ENCODE measurements at places on chromosomes 7 and 10.

GRCh38 chr10:7409045-7409731 lies 1.6 kb downstream of the SFMBT2 start:
- peak overlapping the region; percentile 94 for H3K4me3 ChIP-seq
- peaks cover 89% of the 10 kb centered on the region for H3K27me3 ChIP-seq
- peak; percentile 45 for DNase-seq
- no peak overlapping the region for H3K27ac ChIP-seq

DNA sequence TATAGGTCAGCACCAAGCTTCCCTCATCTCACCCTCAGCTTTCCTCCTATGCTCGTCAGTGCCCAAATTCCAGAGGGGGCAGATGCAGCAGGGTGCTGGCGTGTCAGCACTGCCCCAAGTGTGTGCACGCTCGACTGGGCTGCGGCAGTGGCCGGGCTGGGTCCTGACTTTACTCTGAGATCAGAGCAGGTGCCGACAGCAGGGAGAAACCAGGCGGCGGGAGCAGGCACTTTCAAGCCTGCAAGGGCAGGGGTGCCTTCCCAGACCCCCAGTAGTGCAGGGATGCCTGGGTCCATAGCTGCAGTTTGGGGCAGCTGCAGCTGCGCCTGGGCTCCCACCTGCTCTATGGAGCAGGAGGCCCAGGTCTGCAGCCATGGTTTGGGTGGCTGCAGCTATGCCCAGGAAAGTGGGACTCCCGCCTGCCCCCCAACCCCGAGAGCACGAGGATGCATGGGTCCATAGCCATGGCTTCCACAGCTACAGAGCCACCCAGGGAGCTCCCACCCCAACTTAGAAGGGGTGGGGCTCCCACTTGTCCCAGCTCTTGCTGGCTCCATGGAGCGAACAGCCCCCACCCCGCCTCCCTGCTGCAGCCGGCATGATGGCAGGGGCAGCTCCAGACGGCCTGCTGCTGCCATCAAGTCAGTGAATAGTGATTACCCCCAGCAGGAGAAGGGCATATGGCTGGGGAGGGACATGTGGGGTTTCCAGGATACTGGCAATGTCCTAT lies 199.2 kb upstream of the KMT2E start:
- H3K27ac ChIP-seq: no peak overlapping the region
- peaks cover 7% of the 10 kb centered on the region for H3K27me3 ChIP-seq
- no peak overlapping the region for H3K4me3 ChIP-seq

GRCh38 chr10:131670341-131670740 lies 230.5 kb upstream of the PPP2R2D start:
- DNase-seq: no peak
- H3K36me3 ChIP-seq: peaks cover 7% of the 10 kb centered on the region
- no peak overlapping the region for H3K4me3 ChIP-seq
- peaks cover 9% of the 10 kb centered on the region for H3K27me3 ChIP-seq
- no peak overlapping the region for H3K27ac ChIP-seq
- peaks cover 7% of the 10 kb centered on the region for H3K4me1 ChIP-seq

- peaks cover 56% of the 10 kb centered on the region for H3K4me1 ChIP-seq
- no peak overlapping the region for H3K4me3 ChIP-seq
- H3K36me3 ChIP-seq: no peaks in the 10 kb centered on the region
- DNase-seq: no peak
These were observed 2.9 kb upstream of the ZNF467 start for GRCh38 chr7:149776289-149776688.

DNA sequence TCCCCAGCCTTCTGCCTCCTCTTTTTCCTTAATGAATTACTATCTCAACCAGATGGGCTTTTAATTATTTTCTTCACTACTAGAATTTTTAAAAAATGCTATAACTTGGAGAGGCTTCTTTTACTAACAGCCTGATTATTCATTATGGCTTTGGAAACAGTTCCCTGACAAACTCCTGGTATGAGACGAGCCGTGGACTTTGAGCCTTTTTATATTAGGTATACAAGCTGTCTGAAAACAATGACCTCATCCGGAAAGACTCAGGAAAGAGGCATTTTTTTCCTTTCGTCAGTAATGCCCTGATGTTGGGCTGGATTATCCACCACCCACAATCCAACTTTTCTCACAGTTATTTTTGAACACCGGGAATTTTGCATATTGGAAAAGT lies 26.7 kb upstream of the ABLIM1 start:
- H3K27ac ChIP-seq: no peak overlapping the region
- H3K4me1 ChIP-seq: peaks cover 34% of the 10 kb centered on the region
- no peak overlapping the region for H3K4me3 ChIP-seq
- DNase-seq: no peak

DNA sequence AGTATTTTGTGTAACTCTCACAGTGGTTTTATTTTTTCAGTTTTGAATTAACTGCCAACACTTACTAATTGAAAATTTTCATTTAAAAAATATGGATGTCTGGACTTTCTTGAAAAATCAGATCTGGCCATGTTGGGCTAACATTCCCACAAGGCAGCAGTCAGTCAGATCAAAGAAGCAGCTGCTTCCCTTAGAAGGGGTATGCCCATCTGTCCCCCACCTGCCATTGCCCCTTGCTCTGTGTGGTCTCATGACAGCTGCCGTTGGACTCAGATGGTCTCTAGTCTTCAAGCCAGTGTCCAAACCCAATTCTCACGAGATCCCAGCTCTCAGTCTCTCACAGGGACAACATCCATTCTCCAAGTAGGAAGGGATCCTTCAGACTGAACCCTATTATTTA lies 212.1 kb upstream of the GHITM start:
- H3K27me3 ChIP-seq: peaks cover 7% of the 10 kb centered on the region
- H3K4me1 ChIP-seq: no peaks in the 10 kb centered on the region
- H3K4me3 ChIP-seq: no peak overlapping the region
- DNase-seq: no peak

DNA sequence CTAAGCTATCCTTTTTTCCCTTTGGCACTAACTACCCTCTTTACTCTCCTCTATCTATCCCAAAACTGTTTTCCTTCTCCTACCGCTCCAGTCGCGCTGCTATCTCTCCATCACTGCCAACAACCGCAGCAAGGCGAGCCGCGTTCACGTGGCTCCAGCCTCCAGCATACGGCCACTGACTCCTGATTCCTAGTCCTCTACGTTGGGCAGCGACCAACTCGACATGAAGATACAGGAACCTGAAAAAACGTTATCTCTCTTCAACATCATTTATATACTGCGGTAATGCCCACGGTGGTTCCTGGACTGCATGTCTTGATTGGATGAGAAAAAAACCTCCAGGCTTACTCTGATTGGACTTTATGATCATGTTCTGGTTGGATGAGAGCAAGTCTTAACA lies 129.5 kb downstream of the ZNF716 start:
- no peaks in the 10 kb centered on the region for H3K4me1 ChIP-seq
- DNase-seq: no peak
- no peaks in the 10 kb centered on the region for H3K36me3 ChIP-seq
- no peaks in the 10 kb centered on the region for H3K27me3 ChIP-seq
- no peak overlapping the region for H3K4me3 ChIP-seq

DNA sequence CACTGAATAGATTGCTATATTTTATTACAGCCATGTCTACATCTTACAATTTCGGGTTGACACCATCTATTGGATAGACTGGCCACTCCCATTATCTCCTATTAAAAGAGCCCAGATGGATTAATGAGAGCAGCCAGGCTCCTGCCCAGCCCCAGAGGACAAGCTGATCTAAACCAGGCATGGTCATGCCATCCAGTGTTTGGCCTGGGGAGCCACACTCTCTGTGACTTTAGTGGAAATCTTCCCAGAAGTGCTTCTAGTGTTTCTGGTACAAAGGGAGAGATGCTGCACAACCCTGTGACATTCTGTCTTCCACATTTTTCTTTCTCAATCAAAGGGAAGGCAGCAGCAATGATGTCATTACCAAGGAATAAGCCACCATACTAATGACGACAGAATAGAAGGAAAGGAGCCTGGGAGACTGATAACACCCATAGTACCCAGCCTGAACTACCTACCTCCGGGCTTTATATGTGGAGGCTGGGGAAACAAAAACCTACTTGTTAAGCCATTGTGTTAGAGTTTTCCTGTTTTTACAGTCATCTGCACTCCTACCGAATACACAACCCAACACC lies 5.0 kb downstream of the NEBL start:
- H3K36me3 ChIP-seq: no peaks in the 10 kb centered on the region
- no peak overlapping the region for H3K4me3 ChIP-seq
- peaks cover 34% of the 10 kb centered on the region for H3K4me1 ChIP-seq

DNA sequence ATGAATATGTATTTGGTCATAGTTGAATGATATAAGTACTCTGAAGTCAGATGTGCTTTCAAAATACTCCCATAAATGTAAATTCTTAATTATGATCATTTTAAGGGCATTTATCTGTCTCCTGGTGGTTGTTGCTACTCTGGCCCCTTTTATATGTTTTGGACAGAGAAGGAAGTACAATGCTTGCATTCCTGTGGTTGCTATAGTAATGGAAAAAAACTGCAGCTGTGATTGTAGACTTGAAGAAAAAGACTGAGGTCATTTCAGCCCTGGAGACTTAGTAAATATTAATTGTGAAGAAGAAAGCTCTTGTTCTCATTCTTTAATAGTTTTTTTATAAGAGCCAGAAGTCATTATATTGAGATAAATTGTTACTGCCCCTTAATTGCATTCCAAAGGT lies 70.2 kb upstream of the FERD3L start:
- H3K4me1 ChIP-seq: peaks cover 7% of the 10 kb centered on the region
- DNase-seq: no peak
- H3K4me3 ChIP-seq: no peak overlapping the region
- H3K36me3 ChIP-seq: no peaks in the 10 kb centered on the region
- no peaks in the 10 kb centered on the region for H3K27me3 ChIP-seq
- no peak overlapping the region for H3K27ac ChIP-seq

DNA sequence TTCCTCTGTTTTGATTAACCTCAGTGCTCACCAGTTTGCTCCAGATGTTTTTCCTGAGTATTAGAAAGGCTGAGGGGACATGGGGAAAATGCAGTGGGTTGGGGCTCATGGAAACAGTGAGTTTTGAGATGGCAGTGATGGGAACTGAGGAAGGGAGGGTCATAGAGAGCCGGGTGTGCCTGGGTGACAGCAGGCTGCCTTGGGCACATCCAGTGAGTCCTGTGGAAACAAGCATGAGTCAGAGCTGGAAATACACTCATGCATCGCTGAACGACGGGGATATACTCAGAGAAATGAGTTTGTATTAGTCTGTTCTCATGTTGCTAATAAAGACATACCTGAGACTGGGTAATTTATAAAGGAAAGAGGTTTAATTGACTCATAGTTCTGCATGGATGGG lies 202.2 kb downstream of the TMEM178B start:
- no peak overlapping the region for H3K4me3 ChIP-seq
- no peaks in the 10 kb centered on the region for H3K36me3 ChIP-seq
- H3K27me3 ChIP-seq: peaks cover 11% of the 10 kb centered on the region
- no peaks in the 10 kb centered on the region for H3K4me1 ChIP-seq
- no peak overlapping the region for H3K27ac ChIP-seq
- no peak for DNase-seq

DNA sequence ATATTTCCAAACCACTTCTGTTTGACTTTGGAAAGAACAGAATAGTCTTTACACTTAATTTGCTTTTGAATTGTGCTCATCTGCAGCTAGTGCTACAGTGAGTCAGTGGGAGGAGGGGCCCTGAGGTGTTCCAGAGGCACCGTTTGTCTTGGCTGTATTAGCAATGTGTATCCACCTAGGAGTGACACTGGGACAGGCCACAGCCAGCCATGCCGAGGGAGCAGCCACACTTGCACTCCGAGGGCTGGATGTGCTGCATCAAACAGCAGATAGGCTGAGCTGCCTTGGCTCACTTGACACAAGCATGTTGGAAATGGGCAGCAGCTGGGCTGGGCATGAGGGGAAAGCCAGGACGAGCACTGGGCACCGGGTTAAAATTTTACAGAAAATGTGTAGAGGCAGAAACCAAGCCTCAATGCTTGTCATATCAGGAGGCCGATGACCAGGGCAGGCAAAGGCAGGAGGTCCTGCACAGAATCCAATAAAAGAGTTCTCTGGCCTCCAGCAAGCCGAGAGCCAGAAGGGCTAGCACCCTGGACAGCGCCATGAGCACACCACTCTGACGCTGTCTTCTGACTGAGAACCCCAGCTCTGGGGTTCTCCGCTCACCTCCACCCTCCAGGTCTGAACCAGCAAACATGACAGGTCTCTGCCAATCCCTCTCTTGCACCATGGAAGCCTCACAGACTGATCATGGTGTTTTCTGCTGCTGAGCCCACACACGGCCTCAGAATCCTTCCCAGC lies 163.3 kb downstream of the GRID1 start:
- no peaks in the 10 kb centered on the region for H3K4me1 ChIP-seq
- H3K4me3 ChIP-seq: no peak overlapping the region
- peak; percentile 86 for DNase-seq
- no peaks in the 10 kb centered on the region for H3K36me3 ChIP-seq
- H3K27me3 ChIP-seq: peaks cover 29% of the 10 kb centered on the region
- H3K27ac ChIP-seq: no peak overlapping the region

DNA sequence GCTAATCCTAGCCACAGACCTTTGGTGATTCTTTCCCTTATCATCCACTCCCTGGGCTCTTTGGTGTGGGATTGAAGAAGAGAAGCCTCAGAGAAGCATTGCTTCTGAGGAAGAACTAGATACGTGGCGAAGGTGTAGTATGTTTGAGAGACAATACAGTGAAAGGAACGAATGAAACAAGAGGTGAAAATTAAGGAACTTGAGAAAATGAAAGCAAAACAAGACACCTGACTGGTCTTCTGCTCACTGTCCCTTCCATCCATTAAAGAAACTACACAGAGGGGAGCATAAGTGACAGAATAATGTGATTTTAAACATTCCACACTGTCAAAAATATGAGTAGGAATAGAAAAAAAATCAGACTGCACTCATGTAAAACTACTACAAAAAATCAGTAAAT lies 219.6 kb upstream of the NPSR1 start:
- no peaks in the 10 kb centered on the region for H3K4me1 ChIP-seq
- H3K27ac ChIP-seq: no peak overlapping the region
- H3K27me3 ChIP-seq: no peaks in the 10 kb centered on the region
- no peak overlapping the region for H3K4me3 ChIP-seq

- peaks cover 30% of the 10 kb centered on the region for H3K4me1 ChIP-seq
- H3K27me3 ChIP-seq: peaks cover 14% of the 10 kb centered on the region
- H3K4me3 ChIP-seq: no peak overlapping the region
- H3K27ac ChIP-seq: peak overlapping the region; percentile 93
These were observed 33.4 kb downstream of the TNS3 start for GRCh38 chr7:47548546-47548945.

- H3K27me3 ChIP-seq: peaks cover 32% of the 10 kb centered on the region
- H3K4me1 ChIP-seq: peaks cover 25% of the 10 kb centered on the region
- DNase-seq: no peak
- no peak overlapping the region for H3K27ac ChIP-seq
- no peaks in the 10 kb centered on the region for H3K36me3 ChIP-seq
- H3K4me3 ChIP-seq: peak overlapping the region; percentile 0
These were observed 79.3 kb upstream of the TNS3 start for GRCh38 chr7:47661051-47661714.

- peak; percentile 84 for DNase-seq
- peak within 1 kb of the TSS; percentile 18 for H3K4me3 ChIP-seq
- no peak within 1 kb of the TSS for H3K27ac ChIP-seq
- H3K27me3 ChIP-seq: peaks cover 98% of the 10 kb centered on the region
- H3K36me3 ChIP-seq: no peaks in the 10 kb centered on the region
- peaks cover 25% of the 10 kb centered on the region for H3K4me1 ChIP-seq
These were observed at the start of gene NKX2-3 for GRCh38 chr10:99532687-99533495. Gene NKX2-3, plus strand, starts transcription at chr10:99532942. Its CDS starts 190 bp downstream, at chr10:99533132.

- no peak overlapping the region for H3K27ac ChIP-seq
- H3K4me1 ChIP-seq: no peaks in the 10 kb centered on the region
- peaks cover 61% of the 10 kb centered on the region for H3K36me3 ChIP-seq
- no peak for DNase-seq
These were observed 17.6 kb downstream of the SLC35B4 start for GRCh38 chr7:134298902-134299683.
